Right lobe of liver (tissue), 6 donors: ENCODE measurements at places on chromosomes 13 and 19.

GRCh38 chr13:50932091-50932490 lies 22.5 kb downstream of the RNASEH2B start:
- DNase-seq, result no peak

- DNase-seq, result peak; percentile 77
Observed at GRCh38 chr19:982567-983170, 1.5 kb upstream of the WDR18 start.

- DNase-seq, result peak; percentile 32
Observed at GRCh38 chr13:28819046-28819730, 951 bp upstream of the MTUS2 start.

DNA sequence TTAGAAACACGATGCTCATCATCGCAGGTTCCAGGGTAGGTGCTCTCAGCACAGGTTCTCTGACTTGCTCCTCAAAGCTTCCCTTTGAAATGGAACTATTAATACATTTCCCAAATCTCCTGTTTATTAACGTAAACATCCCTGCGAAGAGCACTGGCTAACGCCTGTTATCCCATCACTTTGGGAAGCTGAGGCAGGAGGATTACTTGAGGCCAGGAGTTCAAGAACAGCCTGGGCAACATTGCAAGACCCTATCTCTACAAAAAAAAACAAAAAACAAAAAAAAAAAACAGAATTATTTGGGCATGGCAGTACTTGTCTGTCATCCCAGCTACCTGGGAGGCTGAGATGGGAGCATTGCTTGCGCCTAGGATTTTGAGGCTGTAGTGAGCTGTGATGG lies 18.7 kb downstream of the CEACAM16 start:
- DNase-seq, result no peak

DNA sequence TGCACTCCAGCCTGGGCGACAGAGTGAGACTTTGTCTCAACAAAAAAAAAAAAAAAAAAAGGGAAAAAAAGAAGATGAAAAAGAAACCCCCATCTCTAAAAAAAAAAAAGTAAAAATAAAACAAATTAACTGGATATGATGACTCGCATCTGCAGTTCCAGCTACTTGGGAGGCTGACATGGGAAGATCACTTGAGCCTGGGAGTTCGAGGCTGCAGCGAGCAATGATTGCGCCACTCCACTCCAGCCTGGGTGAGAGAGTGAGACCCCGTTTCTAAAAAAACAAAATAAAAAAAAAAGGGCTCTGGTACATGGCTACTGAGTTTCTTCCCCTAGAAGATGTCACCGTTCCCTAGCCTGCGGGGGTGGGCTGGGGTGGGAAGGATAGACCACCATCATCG lies 2.4 kb upstream of the CATSPERG start:
- DNase-seq, result no peak

DNA sequence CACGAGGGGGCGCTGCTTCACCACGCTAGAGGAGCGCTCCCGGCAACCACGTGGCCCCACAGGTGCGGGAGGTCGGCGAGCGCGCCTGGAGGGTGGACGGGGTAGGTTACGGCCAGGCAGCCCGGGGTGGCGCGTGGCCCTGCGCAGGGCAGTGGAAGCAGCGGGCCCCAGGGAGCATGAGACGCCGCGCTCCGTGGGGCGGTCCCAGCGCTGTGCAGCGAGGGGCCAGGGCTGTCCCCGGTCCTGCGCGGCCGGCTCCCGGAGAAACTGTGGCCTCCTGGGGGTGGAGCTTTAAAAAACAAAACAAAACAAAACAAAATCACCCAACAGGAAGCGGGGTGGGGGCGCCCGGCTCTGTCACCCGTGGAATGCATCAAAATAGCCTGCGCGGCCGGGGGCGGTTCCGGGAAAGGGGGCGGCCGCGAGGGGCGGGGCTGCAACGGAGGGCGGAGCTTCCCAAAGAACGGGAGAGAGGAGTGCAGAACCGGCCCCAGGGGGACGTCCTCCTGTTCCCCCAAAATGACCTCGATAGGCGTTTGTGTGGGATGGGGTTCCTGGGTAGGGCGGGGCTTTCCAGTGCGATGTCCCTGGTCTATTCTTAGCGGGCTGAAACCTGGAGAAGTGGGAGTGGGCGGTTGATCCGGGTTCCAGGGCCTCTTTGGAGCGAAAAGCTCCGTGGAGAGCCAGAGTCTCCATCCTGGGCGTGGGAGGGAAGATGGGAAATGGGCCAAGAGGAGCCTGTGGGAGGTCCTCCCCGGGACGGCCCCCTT lies 27.3 kb downstream of the NUMBL start:
- DNase-seq, result peak; percentile 91

GRCh38 chr19:17376935-17377600 lies at the start of gene PLVAP:
Gene PLVAP (minus strand): TSS chr19:17377342. CDS start chr19:17377288, 54 bp downstream.
- peak; percentile 56 for DNase-seq

- DNase-seq, result no peak
Observed at GRCh38 chr13:26526702-26527216, 30.7 kb upstream of the WASF3 start.

GRCh38 chr19:5967571-5967970 lies 10.4 kb downstream of the RANBP3 start:
- no peak for DNase-seq

- no peak for DNase-seq
Observed at GRCh38 chr13:80096383-80096782, 244.5 kb downstream of the SPRY2 start.

GRCh38 chr19:41457241-41457640 lies 14.3 kb downstream of the ERICH4 start:
- no peak for DNase-seq

DNA sequence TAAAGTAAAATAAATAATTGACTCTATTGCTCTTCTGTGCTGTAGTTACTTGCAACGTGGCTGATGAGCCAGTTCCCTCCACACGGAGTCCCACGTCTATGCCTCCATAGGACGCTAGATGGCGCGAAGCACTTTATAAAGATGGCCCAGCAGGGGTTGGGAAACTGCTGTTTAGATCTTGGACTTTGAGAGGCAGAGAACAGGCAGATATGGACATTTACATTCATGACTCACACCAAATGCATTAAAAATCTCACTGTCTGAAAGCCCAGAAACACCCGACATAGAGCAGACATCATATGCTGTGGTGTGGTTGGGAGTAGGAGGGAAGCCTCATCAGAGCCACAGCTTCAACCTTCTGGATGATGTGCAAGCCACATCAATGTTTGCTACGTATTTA lies 643.1 kb upstream of the ARGLU1 start:
- peak; percentile 72 for DNase-seq

DNA sequence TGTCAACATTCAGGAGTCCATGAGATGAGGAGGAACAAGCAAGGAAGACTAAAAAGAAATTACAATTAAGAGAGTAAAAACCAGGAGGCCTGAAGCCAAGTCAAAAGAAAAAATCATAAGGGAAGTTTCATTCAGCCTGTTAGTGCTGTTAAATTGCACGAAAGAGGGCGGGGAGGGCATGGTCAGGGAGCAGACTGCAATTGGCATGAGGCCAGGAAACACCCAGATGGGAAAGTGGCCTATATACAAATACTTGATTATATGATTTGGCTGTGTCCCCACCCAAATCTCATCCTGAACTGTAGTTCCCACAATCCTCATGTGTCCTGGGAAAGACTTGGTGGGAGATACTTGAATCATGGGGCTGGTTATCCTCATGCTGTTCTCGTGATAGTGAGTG lies 43.9 kb downstream of the TNFSF13B start:
- DNase-seq, result no peak

DNA sequence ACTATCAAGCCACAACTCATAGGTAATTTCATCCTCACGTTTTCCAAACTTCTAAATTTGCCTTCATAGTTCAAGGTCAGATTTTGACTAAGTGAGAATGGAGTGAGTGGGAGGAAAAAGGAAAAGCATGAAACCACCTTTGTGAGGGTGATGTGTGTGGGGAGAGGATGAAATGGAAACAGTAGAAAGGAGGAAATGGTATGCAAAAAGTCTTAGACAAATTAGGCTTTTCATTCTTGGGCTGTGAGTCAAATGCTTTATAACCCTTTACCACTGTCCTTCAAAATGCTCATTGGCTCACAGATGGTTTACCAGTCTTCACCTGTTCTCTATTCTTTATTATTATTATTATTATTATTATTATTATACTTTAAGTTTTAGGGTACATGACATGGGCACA lies 127.2 kb downstream of the RAP2A start:
- DNase-seq, result no peak

DNA sequence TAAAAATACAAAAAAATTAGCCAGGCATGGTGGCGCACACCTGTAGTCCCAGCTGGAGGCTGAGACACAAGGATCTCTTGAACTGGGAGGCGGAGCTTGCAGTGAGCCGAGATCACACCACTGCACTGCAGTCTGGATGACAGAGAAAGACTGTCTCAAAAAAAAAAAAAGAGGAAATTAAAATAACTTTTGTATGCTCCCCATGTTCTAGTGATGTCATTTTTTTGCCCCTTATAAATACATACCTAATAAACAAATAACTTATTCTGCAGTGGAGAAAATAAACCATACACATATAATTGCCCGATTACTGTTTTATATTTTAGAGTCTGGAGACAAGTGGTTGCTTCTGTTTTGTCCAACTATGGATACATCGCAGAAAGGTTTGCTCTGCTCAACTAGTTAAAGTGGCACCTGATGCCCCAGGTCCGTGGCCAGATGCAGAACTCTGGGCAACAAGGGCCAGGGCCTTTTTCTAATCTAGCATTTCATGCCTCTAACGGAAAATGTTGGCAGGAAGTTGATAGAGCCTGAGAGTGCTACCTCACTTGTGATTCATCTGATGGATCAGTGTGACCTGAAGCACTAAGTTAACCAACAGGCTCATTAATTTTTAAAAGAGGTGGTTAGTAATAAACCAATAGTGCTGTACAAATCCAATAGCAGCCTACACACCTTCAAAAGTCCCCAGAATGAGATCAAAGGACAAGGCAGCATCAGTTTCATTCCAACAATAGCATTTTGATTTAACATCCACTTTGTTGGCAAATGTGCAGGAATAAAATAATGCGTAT lies 18.8 kb downstream of the UBE2L5 start:
- DNase-seq, result no peak

DNA sequence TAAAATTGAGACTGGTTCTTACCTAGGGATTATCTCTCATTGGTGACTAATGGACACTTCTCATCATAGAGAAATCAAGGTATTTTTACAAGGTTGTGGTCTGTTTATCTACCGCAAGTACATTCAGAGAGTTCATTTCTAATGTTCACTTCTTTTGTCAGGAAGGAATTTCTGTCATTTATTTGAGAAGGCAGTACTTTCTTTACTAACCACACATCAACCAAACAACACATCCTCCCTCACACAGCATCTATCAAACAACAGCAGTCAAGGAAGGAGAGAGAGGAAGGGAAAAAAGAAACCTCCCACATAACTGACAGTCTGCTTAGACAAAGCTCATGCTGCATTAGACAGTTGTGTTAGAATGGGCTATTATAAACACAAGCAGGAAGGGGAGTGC lies 182.3 kb upstream of the KLF12 start:
- DNase-seq, result no peak

DNA sequence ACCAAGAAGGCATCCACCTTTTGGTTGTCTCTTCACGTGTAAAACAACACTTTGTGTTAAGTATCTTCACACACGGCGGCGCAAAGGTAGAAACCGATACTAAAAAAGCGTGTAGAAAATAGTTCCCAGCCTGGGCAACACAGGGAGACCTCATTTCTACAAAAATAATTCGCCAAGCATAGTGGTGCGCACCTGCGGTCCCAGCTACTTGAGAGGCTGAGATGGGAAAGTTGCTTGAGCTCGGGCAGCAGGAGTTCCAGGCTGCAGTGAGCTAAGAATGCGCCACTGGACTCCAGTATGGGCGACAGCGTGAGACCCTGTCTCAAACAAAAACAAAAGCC lies 573 bp upstream of the ERCC5 start:
- DNase-seq, result no peak

- DNase-seq, result no peak
Observed at GRCh38 chr19:8550070-8550469, 27.2 kb downstream of the MYO1F start.

DNA sequence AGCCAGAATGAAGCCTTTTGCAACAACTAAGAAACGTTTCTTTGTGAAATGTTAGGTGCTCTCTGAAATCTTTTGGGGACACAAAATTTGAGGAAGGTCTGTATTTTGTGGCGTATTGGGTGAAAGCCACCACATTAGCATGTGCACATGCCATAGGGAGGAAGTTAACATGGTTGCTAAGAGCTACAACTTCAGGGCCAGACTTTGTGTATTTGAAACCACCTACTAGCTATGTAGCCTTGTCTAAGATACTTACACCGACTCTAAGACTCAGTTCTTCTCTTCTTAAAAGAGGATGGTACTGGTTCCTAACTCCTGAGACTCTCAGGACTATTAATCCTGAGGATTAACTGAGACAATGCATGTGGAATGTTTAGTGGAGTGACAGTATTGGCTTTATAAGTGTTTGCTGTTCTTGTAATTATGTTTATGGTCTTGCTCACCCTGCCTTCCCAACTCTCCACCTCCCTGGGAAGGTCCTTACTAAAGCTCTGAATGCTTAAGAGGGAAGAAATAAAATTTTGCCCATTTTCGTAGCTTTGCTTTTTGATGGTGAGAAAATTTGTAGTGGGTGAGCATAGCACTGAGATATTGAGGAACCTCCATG lies 15.5 kb downstream of the SERP2 start:
- DNase-seq, result no peak

- DNase-seq, result no peak
Observed at GRCh38 chr19:42655748-42656147, 61.0 kb upstream of the CEACAM8 start.

GRCh38 chr19:5828661-5829566 lies 10.6 kb downstream of the FUT6 start:
- DNase-seq, result peak; percentile 67

- peak; percentile 98 for DNase-seq
Observed at GRCh38 chr19:2840794-2841791, at the start of gene ZNF555. Gene ZNF555 (plus strand): TSS chr19:2841475. CDS start chr19:2841573, 98 bp downstream.

DNA sequence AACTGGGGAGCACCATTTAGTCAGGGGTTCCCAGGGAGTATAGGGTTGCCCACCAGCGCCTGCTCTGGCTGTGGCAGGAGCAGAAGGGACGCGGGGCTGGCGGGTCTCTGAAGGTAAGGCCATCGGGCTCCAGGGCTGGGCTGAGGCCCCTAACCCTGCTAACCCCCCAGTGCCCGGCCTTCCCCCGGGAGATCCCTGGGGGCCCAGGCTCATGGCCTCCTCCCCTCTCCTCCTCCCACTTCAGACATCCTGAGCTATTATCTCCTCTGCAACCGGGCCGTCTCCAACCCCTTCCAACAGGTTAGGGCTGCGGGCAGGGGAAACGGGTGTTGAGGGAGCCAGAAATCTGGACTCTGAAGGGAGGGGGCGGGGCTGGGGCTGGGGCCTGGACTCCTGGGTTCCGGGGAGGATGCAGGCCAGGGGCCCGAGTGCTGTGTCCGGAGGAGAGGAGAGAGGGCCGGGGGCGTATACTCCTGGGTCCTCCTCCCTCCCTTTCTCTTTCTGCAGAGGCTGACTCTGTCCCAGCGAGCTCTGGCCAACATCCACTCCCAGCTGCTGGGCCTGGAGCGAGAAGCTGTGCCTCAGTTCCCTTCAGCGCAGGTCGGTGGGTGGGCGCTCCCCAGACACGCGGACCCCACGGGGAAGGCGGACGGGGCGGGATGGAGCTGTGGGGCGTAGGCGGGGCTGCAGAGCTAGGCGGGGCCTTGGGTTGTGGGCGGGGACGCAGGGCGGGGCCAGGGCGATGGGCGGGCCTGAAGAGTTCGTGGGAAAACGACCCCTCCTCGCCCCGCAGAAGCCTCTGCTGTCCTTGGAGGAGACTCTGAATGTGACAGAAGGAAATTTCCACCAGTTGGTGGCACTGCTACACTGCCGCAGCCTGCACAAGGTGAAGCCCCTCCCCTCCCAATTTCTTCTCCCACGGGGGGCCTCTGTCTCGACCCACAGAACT lies 15.3 kb downstream of the TTYH1 start:
- DNase-seq, result no peak

- DNase-seq, result no peak
Observed at GRCh38 chr13:92547266-92547665, 679.3 kb upstream of the GPC6 start.
